ENCODE measurements at places on chromosomes 5 and 9.

GRCh38 chr5:94856257-94856800, 237.9 kb downstream of the SLF1 start:
- DNase-seq, result no peak

DNA sequence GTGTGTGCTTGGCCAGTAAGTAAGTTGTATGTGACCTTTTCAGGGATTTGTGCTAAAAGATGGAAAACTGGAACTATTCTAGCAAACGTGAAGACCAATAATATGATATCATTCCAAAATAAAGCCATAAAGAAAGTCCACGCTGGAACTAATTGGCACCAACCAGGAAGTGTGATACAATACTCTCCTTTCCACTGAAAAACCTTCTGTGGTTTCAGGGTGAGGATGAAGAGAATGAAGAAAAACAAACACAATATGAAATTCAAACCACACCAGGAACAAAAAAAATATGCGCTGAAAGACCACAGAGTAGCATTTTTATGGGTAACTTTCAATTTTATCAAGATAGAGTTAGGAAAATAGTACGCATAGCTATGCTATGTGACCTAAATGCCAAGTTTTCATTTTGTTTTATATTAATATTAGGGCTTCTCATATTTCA, 105.8 kb downstream of the EFNA5 start:
- no peak for DNase-seq

DNA sequence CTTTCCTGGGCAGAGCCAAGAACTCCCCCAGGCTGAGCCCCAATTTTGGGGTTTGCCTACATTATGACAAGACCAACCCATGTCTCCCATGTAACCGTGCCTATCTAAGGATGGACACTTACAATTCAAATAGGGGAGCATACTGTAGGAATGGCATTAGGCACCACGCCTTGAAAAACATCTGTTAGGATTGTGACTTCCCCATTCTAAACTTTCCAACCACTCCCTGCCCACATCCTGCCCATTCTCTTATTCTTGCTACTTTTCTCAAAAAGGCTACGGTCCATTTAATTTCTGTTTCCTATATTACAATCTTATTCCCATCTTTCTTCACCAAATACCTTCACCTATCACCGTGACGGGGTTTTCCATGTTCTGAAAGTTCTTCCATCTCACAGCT, 99.2 kb downstream of the LPAR1 start:
- no peak for DNase-seq

DNA sequence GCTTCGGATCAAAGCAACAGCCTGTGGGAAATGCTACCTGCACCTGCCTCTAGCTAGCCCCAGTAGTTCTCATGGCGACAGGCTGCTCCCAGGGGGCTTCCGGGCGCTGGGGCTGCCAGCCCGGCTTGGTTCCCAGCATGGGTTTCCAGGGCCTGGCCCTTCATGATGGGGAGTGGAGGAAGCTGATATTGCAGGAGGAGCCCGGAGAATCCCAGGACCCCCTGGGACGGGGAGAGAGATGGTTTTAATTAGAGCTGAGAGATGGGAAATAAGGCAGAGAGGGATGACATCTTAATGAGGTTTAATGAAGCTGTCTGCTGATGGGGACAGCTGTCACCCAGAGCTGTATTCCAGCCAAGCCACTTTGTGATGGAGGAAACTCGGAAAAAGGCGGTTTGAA, 78.6 kb downstream of the CFAP77 start:
- no peak for DNase-seq

DNA sequence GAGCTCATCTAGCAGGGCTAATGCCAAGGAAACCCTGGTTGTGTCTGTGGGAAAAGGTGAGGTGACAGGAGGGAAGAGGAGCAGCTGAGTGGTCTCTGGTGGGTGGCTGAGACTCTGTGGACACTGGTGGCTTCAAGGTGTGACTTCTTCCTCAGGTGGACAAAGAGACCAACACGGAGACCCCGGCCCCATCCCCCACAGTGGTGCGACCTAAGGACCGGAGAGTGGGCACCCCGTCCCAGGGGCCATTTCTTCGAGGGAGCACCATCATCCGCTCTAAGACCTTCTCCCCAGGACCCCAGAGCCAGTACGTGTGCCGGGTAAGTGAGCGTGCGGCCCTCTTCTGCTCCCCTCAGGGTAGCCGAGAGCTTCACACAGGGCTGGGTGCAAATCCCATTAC, 31.1 kb upstream of the RARS1 start:
- DNase-seq, result no peak

GRCh38 chr9:81053298-81054025, 635.9 kb downstream of the TLE1 start:
- DNase-seq, result no peak

- DNase-seq, result peak; percentile 98
Measured at GRCh38 chr5:75510836-75511434, 494 bp downstream of the CERT1 start.

GRCh38 chr5:64666078-64666477, 24.2 kb upstream of the SHISAL2B start:
- no peak for DNase-seq

DNA sequence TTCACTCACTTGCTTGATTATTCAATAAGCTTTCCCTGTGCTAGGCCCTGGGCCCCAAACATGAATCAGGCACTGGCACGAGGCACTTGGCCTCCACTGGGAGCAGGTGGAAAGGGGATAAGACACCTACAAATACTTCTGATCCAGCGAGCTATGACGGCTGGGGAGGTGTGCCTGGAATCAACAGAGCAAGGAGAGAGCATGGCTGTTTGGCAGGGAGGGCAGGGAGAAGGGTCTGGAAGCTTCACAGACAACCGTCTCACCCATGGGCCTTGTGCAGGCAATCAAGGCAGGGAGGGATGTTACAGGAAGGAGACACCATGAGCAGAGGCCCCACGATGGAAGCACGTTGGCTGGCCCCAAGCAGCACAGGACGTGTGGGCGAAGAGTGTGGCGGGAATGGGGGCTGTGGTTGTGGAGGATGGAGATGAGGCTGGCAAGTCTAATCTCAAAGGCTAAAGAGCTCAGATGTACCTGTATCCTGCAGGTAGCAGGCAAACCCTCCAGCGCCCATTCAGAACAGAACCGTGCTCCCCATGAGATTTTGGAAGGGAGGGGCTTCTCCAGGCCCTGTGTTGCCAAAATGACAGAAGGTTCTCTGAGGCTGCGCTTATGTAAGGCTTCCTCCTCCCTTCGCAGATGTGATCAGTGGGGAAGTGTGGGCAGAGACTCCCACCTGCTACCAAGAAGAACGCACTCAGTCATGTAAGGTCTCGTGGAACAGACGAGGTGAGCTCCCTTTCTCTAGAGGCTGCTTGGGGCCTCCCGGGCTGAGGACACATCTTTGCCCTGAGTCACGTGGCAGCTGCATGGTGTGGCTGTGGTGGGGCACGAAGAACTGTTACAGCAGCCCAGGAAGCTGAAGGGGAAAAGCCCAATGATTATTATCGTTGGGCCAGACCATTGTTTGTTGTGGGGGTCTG, 189.7 kb downstream of the DAB2IP start:
- DNase-seq, result no peak

All from right kidney (tissue), 9 donors.